ENCODE measurements at places on chromosomes 6 and 20.

- DNase-seq, result no peak
Measured at GRCh38 chr6:16106991-16107787, 21.7 kb upstream of the MYLIP start.

GRCh38 chr6:30644769-30645168 is 2.2 kb upstream of the C6orf136 start:
- DNase-seq, result no peak

DNA sequence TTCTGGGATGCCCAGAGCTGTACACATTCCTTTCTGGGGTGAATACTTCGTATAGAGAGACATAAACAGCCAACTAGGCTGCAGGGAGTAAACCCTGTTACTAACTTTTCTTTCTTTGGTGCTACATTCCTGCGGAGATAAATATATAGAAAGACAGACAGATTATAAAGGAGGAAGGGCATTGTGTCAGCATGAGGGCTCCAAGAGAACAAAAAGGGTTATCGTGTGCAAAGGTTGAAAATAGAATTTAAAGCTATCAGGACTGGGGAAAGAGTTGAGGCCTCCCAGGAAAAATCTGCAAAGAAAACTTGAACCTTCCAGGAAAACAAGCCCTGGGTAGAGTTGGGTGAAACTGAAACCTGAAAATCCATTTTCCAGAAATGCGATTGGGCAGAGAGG is 68.0 kb downstream of the TMEM170B start:
- DNase-seq, result no peak

GRCh38 chr6:35664945-35665344 is 23.8 kb downstream of the FKBP5 start:
- no peak for DNase-seq

DNA sequence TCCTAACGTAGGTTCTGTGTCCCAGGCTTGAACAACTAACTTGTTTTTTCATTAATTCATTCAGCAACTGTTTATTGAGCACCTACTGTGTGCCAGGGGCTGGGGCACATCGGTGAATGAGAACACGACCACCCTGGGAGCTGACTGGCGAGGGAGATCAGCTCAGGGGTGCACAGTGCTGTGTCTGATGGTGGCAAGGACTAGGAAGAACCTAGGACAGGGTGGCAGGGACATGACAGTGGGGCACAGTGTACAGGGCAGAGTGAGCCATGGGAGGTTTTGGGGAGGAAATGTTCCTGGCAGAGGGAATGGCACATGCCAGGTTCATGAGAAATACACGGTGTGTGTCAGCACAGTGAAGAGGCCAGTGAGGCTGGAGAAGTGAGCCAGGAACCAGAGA is 76.7 kb downstream of the BMP7 start:
- no peak for DNase-seq

GRCh38 chr6:123742626-123743025 is 61.0 kb upstream of the NKAIN2 start:
- no peak for DNase-seq

All from stimulated activated CD8-positive, alpha-beta memory T cell treated with anti-CD3 and anti-CD28 coated beads, Interleukin-12 subunit alpha, Interleukin-12 subunit beta, amount 100 ng/mL, for 4 hours (primary cell).